ENCODE measurements at places on chromosomes 13 and 19. TPM values are rescaled to one million over a fixed set of nuclear protein-coding genes. Genes with fewer than 3 reads are reported as not detected.

The CYP2A7 gene
- total RNA-seq = not detected

The C1QTNF9B gene
- total RNA-seq = not detected

The VSTM1 gene
- not detected for total RNA-seq

The POGLUT2 gene
- total RNA-seq = 22.1 TPM

The ZNF154 gene
- 4.2 TPM for total RNA-seq
